ENCODE measurements at places on chromosomes 5 and 9.

- DNase-seq, result no peak
Observed at GRCh38 chr9:137502008-137502911, 43.1 kb upstream of the NSMF start.

GRCh38 chr9:78940121-78940855, 631.5 kb upstream of the TLE4 start:
- DNase-seq, result no peak

DNA sequence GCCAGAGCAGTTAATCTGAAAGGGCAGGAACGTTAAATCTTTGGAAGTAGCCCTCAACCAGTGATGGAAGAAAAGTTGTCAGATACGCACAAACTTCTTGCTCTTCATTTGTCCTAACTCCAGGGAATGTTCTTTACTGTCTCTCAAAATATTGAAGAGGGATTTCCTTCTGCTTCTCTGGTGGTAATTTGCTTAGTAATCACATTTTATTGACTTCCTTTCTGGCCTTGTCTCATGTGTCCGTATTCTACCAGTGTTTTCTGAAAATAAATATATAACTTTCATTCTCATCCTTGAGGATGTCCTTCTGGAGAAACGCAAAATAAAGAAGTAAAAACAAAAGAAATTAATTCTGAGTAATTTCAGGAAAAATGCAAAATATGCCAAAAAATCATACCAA, 282.1 kb downstream of the CYLC2 start:
- no peak for DNase-seq

- no peak for DNase-seq
Observed at GRCh38 chr5:12323637-12324229, 419.5 kb upstream of the CTNND2 start.

DNA sequence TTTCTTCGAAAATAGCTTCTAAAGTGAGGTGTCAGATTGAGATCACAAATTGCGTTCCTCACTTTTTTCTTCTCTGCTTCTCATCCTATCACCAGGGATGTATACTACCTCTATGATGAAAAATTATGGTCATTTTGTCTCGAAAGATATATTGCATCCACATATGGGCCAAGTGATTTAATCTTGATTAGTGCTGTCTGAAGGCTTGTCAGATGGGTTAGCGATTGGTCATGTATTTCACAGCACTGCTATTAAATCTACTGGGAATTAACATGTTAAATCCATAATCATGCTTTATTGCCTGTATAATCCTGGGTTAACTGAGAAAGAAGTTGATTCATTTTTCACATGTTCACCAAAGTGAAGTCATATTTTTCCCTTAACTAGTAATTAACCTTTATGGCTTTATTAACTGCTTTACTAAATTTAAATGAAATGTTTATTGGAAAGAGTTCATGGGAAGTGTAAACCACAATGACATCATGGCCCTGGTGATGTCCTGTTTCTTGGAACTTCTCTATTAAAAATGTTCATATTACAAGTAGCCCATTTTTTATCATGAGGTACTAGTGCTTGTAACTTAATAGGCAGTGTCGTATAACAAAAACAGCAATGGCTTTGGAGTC, 193.3 kb downstream of the SMC2 start:
- no peak for DNase-seq

GRCh38 chr5:176368726-176369125, 3.4 kb downstream of the ARL10 start:
- no peak for DNase-seq

DNA sequence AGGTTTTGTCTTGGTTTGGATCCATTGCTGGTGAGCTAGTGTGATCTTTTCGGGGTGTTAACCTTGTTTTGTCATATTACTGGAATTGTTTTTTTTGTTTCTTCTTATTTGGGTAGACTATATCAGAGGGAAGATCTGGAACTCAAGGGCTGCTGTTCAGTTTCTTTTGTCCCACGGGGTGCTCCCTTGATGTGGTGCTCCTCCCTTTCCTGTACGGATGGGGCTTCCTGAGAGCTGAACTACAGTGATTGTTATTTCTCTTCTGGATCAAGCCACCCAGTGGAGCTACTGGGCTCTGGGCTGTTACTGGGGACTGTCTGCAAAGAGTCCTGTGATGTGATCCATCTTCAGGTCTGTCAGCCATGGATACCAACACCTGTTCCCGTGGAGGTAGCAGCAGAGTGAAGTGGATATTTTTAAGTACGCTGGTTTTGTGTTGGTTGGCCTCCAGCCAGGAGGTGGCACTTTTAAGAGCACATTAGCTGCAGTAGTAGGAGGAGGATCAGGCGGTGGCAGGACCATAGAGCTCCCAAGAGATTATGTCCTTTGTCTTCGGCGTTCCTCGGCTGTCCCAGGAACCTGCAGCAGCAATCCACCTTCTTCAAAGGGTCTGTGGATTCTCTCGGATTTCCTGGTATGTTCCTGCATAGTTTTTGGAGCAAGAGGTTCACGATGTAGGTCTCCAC, 27.2 kb downstream of the SCAMP1 start:
- no peak for DNase-seq

DNA sequence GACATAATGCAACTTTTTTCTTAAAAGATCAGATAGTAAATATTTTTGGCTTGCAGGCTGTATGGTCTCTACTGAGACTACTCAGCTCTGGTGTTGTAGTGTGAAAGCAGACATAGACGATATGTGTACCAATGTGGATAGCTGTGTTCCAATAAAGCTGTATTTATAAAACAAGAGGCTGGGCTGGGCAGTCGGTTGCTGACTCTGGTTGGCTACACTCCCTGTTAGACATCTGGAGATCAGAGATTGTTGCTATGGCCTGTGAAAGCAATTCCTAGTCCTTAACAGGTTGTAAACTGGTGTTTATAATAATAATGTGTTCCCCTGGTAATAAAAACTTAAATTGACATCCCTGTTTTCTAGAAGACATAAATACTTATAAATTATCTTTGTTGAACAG, 24.4 kb upstream of the SCAMP1 start:
- no peak for DNase-seq

DNA sequence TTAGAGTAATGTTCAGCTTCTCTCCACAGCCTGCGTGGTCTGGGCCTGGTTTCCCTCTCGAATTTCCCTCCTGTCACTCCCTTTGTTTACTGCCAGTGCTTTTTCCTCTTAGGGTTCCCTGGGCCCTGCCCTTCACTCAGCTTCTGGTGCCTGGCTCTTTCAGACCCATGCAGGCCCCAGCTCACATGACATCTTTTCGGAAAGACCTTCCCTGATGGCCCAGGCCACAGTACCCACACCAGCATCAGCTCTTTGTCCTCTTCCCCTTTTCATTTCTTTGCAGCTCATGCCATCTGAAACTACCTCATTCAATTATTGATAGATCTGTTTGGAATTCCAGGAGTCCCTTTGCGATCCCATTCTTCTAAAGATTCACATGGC, 68.1 kb upstream of the ABL1 start:
- no peak for DNase-seq

GRCh38 chr9:114083666-114084065, 5.6 kb upstream of the AMBP start:
- no peak for DNase-seq

DNA sequence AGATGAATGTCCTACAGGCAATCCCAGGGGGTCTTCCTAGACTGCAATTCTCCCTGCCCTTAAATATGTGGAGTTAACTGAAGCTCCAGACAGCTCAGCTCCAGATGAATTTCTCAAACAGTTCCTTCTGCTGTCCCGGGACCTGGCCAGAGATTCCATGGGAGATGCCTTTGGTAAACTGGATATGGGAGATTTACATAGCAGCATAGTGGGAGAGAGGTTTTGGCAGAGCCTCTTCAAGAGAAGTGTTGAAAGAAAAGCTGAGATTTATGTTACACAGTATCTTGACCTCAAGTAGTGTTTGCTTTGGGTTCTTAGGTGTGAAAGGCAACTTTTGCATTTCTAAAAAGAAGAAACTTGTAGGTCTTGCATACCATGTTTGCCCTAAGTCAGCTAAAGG, 364.9 kb downstream of the ARRDC3 start:
- no peak for DNase-seq

GRCh38 chr5:146395193-146395592, 51.9 kb upstream of the TCERG1 start:
- DNase-seq, result no peak

GRCh38 chr9:83649515-83649914, 26.6 kb downstream of the IDNK start:
- no peak for DNase-seq

DNA sequence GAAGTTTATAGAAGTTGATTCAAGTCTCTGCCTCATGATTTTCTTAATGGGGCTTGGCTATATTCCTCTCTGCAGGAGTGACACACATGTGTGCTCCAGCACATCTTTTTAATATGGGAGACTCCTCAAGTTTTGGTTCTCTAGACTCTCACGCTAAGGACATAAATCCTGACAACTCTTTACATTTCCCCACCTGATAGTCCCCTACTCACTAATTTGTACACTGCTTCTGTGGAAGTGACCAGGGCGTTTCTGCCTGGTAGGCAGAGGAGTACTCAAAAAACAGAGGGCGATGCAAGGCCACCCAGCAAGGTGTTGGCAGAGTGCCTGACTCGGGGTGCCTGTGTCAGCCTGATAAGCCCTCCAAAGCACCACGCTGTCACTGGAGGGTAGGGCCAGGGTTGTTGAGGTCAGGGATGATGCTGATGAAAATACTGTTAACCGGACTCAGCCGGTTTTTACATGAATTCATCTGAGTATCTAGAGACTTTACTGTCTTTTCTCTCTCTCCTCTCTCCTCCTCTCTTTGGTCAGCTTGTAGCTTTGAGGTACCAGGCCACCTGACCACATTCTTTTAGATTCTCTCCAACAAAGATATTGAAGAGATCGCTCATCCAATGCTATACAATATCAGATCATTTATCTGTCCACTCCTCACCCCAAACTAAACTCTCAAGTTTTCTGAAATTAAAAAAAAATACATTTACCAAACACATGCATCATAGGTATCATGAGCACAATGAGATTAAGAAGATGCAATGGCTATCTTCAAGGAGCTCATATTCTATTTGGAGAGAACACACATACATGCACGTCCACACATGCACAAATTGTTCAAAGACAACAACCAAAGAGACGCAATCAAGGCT, 205.2 kb downstream of the PIK3R1 start:
- DNase-seq, result no peak

DNA sequence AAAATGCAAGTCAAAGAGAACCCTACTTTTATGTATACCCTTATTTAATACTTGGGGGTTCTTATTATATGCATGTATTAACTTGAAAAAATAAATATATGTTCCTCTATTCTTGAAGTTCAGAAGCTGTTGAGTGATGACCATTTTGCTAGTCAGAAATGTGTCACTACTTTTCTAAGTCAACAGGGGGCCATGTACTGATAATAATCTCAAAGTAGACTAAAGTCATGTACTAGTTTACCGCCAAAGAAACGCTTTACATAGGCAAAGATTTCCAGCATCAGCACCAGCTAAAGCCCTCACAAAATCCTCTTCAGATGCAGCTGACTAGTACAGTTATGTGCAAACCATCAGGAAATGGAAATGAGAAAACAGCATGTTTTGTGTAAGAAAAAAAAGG, 5.7 kb upstream of the BHMT start:
- no peak for DNase-seq

- DNase-seq, result no peak
Observed at GRCh38 chr5:68129364-68129763, 86.2 kb upstream of the PIK3R1 start.

GRCh38 chr5:154370813-154371212, 75.0 kb upstream of the SAP30L start:
- DNase-seq, result no peak

GRCh38 chr5:174559141-174559540, 165.2 kb upstream of the MSX2 start:
- DNase-seq, result no peak

GRCh38 chr5:50856401-50857119, 190.1 kb downstream of the PARP8 start:
- no peak for DNase-seq

- no peak for DNase-seq
Observed at GRCh38 chr9:137786511-137786920, 91.1 kb upstream of the CACNA1B start.

- no peak for DNase-seq
Observed at GRCh38 chr5:32803656-32804055, 92.5 kb downstream of the NPR3 start.

DNA sequence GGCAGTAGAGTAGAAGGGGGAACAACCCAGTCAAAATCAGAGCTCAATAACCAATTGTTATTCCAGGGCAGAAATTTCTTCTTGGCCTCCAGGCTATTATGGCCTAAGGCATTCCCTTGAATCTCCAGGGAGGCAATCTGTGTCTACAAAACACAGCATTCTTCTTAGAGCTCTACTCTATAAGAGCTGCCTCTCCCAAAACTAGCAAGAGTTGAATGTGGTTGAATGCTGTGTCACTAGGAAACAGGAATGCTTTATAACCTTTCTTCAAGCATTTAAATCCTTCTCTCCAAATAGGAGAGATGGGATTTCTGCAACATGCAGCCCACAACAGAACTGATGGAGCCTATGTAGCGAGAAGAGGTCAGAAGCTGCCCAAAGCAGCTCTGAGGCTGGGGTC, 97.1 kb upstream of the APC start:
- no peak for DNase-seq

DNA sequence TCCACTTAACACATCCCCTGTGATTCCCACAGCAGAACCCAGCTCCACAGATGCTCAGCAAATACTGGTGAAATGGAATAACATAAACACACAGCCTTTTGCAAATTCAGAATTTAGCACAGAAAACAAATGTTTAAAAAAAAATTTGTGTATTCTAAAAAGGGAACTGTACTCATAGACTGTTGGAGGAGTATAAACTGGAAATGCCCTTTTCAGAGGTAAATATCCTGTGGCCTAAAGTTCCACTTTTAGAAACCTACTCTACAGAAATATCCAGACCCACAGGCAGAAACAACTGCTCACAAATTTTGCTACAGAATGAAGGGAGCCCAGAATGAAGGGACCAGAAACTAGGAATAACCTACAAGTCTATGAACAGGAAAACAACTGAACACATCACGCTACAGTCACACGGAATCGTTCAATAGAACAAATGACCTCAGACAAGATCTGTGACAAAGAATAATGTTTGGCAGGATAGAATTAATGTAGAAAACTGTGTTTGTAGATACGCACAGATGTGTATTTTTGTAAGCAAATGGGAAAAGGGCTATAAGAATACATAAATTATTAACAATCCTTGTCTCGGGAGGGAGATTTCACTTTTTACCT, 78.5 kb downstream of the SHB start:
- DNase-seq, result no peak

GRCh38 chr5:176133877-176134276, 104.3 kb upstream of the SIMC1 start:
- no peak for DNase-seq

DNA sequence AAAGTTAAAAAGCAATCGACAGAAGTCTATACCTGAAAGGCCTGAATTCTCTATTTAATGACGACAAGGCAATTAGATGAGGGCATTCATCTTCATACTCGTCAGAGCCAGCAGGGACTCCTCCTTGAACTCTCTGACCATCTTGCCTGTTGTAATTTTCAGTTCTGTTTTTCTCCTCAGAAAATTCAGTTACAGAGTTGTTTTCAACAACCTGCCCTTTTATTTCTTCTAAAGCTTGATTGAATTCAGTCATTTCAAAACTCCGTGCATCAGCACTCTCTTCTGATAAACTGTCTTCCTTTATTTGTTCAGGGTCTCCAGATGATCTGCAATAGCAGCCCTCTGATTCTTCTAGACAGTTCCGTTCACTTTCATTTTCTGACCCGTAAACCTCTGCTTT, 15.6 kb downstream of the RIOK2 start:
- no peak for DNase-seq

Data from stimulated activated CD4-positive, alpha-beta T cell treated with anti-CD3 and anti-CD28 coated beads, Interleukin-4, amount 100 ng/mL, for 1 hour (primary cell).